ENCODE measurements at places on chromosomes 2 and 18.

GRCh38 chr2:188297978-188298377 is 6.3 kb downstream of the GULP1 start:
- no peak for DNase-seq

GRCh38 chr2:83990636-83991035 is 468.4 kb downstream of the SUCLG1 start:
- DNase-seq = no peak

- no peak for DNase-seq
Measured at GRCh38 chr2:179562330-179562885, 297.8 kb upstream of the SESTD1 start.

DNA sequence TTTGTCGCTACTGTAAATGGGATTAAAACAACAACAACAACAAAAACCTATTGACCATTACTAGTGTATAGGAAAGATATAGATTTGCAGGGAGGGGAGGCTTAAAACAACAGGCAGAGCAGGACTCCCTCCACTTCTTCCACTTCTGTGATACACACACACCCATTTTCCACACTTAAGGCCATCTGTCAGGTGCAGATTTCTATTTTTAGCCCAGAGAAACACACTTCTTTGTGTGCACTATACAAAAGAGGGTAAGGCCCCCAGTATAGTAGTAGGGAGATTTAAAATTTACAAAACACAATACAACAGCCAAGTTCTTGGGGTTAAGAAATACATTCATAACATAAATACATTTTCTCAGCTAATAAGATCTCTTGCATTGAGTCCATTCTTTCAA is 22.4 kb downstream of the PTPN2 start:
- DNase-seq = no peak

DNA sequence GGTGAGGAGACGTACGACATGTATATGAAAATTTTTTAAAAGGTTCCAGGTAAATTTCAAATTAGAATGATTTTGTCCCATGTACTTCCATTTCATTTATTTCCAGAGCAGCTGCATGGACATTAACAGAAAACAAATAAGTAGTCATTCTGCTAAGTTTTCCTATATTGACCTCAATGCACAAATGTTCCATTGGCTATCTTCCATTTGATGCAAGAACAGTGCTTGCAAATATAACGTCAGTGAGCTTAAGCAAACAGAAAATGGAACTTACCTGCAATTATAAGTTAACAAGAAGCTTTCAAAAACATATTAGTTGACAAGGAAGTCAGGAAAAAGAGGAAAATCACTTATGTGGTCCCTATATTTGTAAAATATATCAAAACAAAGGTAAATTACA is 16.6 kb downstream of the PAIP2B start:
- no peak for DNase-seq

All from GM19239 (cell line).